ENCODE measurements at places on chromosomes 12 and 14. TPM values are rescaled to one million over a fixed set of nuclear protein-coding genes. Genes with fewer than 3 reads are reported as not detected.

GRCh38 chr14:64992328-64992885 lies 5.7 kb downstream of the FNTB start:
- no peak for DNase-seq

Gene INHBC
- not detected for total RNA-seq

- DNase-seq, result no peak
Observed at GRCh38 chr12:43951286-43951685, 115.4 kb downstream of the TMEM117 start.

DNA sequence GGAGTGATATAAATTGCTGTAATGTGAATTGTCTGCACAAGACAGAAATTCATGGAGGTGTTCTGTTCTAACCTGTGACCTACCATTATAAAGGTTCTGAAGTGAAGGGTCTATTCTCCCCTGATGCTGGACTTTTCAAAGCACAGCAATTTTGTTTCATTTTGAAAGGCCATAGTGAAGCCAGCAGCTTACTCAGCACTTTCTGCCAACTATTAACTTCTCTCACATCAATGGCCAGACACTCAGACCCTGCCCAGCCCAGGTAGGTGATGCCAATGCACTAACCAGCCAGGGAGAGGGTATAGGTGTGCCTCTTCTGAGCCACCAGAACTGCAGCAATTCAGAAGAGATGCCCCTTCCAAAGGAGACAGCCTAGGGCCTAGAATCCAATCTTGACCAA lies 43.9 kb downstream of the SLC15A4 start:
- DNase-seq, result no peak

GRCh38 chr12:33115716-33116115 lies 219.1 kb upstream of the PKP2 start:
- DNase-seq, result no peak

Gene CCDC38
- not detected for total RNA-seq

- no peak for DNase-seq
Observed at GRCh38 chr14:24249230-24250021, 7.0 kb upstream of the TINF2 start.

DNA sequence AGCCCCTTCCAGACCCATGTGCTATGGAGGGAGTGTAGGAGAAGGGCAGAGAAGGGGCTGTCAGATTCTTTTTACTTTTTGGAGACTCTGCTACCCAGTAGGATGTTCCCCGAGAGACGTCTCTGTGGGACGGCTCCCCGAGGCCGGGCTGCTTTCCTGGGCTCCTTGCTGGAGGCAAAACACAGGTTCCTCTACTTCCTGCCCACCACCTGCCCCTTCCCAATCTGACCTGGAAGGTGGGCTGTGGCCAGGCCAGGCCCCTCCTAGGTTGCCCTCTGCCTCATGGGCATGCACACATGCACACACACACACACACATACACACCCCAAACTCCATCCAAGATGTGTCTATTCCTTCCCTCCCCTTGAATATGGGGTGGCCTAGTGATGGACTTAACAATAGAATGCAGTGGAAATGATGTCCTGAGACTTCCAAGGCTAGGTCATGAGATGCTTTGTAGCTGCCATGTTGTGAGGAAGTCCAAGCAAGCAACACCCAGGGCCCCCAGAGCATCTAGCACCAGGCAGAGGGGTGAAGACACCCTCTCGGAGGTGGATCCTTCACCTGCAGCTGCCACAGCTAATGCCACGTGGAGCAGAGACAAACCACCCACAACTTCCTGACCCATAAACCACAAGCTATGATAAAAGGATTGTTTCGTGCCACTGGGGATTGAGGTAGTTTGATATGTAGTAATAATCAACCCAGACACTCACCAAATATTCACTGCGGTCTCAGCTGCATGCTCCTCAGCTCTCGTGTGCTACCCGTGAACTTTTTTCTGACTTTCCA lies 1.6 kb upstream of the ASB2 start:
- DNase-seq, result no peak

DNA sequence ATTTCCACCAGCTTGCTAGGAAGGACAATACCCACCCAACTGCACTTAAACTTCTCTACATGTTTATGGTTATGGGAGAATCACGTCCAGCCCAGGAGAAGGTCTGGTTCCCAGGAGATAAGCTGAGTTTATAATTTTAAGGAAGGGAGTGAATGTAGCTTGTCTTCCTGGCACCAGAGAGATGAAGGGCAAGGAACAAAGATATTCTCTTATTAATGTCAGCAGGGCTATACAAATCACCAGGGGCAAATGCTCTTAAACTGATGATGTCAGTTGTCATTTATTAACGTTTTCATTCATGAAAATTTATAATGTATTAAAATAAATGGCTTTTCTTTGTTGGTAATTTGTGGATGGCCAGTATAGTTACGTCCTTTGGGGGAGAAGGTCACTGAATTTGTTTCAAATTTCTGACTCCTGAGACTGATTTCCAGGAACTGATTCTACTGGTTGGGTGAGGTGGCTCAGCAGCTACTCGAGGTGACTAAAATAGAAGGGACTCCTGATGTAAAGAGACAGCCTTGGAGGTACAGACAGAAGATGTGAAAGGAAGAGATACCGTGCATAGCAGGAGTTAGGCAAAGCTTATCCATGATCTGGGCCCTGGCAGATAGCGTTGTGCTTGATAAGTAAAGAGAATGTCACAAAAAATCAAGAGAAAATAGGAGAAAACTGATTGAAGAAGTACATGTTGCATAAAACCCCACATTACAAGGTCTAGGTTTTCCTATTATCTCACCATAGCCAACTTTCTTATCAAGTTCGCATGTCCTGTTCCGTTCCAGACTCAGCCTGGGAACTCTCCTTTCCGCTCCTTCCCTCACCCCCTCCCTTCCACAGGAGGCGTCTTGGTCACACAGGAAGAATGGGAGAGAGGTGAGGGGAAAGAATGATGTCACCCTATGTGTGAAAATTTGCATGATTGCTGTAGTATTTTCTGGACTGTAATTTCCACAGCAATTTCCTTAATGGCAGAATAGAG lies 367.1 kb upstream of the FAR2 start:
- DNase-seq, result no peak

DNA sequence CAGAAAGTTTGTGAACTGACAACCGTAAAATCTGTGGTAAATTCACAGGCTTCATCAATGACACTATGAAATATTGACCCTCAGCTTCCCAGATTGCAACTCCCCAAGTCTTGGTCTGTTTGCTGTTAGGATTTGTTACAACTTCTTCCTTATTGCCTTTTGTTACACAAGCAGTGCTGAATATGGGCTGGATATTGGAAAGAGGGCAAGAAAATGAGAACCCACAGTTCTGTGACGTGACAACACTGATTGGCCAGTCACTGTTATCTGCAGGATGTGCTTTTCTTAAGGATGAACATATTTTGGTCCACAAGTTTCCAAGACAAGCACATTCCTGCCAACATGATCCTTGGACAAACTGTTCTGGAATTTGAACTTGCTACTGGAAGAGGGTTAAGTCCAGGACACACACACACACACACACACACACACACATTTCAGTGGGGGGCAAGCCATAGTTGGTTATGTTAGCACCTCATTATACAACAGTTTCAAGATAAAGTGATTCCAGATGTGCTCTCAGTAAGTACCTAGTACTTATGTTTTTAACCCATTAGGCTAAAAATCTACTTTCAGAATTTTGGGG lies 16.6 kb upstream of the SLC38A2 start:
- DNase-seq, result peak; percentile 48

DNA sequence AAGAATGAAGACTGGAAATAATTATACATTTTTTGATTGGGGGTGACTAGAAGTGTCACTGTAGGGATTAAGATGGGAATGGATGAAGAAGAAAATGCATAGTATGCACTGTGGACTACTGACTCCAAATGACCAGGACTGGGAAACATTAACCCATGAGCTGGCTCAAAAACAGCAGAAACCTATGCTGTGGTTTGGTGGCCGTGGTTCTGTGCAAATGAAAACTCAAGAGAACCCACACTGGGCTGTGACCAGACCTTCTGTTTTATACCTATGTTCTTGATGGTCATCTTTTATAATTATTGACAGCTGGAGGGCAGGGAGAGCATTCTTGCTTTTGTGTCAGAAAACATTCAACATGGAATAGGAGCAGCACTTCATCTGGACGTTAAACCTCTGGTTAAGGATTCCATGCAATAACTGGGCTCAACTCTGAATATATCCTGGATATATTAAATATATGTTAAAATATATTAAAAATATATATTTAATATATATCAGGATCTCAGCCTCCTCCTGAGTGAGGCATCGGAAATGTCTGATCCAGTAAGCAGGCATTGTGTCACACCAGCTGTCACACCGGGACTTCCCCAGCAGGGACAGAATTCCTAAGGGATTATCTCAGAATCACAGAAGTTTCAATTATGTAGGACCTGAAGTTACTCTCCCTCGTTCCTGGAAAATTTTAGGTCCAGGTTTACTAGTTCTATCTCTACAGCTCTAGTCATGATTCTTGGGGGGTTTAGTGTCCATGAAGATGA lies 48.5 kb downstream of the BBS10 start:
- no peak for DNase-seq

Gene NPFF
- not detected for total RNA-seq

DNA sequence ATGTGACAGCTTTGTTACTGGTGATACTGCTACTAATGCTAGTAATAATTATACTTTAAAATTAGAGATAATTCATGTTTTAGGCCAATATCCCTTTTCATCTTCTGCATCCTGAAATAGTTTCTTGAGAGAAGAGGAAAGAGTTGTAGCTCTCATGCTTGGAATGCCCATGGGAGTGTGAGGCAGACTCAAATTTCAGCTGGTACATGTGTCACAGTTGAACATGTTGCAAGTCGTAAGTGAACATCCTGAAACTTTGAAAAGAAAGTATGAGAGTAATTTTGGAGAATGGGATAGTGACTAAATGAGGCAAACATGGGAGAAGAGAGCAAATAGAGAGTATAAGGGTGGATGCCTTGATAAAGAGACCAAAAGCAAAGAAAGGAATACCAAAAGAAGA lies 168.0 kb downstream of the TMTC3 start:
- no peak for DNase-seq

- DNase-seq, result peak; percentile 56
Observed at GRCh38 chr12:42590330-42590934, 886 bp upstream of the PRICKLE1 start.

GRCh38 chr14:23009939-23010726 lies at the start of gene C14orf93:
Gene C14orf93, minus strand, starts transcription at chr14:23010143. Its CDS starts 11,120 bp downstream, at chr14:22999023.
- peak; percentile 94 for DNase-seq

- DNase-seq, result no peak
Observed at GRCh38 chr12:105351523-105351922, 21.0 kb downstream of the C12orf75 start.

GRCh38 chr14:89920056-89920455 lies 34.5 kb downstream of the EFCAB11 start:
- DNase-seq, result no peak

DNA sequence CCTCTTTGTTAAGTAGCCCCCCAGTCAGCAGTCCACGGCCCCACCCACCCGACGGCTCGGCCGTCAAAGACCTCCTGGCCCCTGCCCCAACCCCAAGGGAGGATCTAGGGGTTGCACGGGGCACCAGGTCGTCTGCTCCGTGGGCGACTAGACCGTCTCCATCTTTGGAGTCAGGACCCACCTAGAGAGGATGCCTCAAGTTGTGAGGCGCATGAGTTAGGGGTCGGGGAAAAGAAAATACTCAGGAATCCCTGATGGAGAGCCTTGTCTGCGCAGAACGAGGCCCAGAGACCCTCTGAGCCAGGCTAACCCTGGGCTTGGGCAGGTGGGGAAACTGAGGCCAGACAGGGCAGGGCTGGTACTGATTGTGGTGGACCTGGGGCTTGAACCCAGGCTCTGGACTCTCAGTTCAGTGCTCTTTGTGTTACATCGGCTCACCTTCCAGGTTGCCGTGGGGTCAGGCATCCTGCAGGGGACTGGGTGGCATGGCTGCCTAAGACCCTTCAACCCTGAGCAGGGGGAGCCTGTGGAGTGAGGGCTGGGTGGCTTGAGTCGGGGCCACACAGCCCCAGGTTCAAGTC lies 839 bp downstream of the OTUB2 start:
- DNase-seq, result no peak

- DNase-seq, result no peak
Observed at GRCh38 chr12:38056701-38057689, 259.6 kb upstream of the ALG10B start.

Gene AQP6
- total RNA-seq, result not detected

Gene SLCO1C1
- total RNA-seq, result 5.1 TPM

Gene ZDHHC22
- not detected for total RNA-seq

DNA sequence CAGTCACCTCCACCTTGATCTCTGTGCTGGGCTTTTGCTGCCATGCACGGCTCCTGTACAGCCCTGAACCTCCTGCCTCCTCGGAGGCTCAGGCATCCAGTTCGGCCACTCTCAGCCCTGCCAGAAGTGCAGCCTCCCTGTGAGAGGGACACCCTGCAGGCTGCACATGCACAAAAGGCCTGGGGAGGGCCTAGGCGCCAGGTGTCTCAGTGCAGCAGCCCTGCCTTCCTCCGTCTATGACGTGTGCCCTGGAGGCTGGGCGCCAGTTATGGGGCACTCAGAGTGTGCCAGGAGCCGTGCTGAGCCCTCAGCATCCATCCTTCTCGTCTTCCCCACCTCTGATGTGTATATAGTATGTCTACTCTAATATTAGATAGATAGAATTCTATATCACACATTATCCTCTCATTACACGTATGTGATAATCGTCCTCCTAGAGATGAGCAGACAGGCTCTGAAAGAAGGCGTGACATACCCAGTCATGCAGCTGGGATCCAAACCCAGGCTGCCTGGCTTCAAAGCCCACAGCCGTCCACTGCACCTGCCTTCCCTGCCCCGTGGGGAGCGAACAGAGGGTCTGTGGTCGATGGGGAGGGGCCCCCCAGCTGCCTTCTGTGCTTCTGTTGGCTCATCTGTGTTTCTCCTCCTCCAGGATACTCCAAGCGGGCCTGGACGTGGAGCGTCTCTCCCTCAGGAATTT lies 101.1 kb downstream of the B4GALNT3 start:
- DNase-seq, result no peak

DNA sequence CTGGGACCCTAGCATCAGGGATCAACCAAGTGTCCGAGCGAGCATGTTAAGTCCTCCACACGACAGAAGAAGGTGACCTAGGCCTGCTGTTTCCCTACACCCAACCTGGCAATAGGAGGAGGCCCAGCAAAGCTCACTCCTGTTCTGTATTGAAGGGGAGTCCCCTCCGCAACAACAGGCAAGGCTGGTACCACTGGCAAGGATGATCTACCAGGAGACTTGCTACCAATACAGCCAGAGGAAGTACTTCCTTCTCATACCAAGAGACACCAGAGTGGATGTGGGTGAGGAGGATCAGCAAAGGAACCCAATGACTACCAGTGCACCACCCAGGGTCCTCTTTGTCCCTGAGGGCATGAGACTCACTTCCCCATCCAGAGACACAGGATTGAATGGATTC lies 4.9 kb downstream of the KLRC1 start:
- no peak for DNase-seq

DNA sequence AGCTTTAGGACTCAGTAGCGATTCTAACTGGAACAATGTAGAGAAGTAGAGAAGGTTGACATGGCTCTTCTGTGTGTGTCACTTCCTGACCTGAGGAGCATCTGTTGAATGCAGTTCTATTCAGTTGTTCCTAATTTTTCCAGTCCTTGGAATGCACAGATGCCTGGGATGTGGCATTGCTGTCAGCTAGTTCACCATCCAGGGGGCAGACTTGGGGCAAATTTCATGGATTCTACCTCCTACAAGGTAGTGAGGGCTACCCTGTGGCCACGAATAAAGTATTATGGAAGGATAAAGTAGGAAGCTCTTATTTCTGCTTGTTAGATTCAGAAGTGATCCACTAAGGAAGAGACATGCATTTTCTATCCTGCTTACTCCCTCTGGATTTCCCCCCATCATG lies 74.4 kb upstream of the GPATCH2L start:
- DNase-seq, result no peak

Data from aorta (tissue), 5 donors.